ENCODE measurements at places on chromosomes 13 and 19.
A peak's percentile ranks its signal among the peaks of the same experiment; 100 is the strongest.

GRCh38 chr13:73754727-73755292 lies 379.4 kb downstream of the KLF12 start:
- DNase-seq, result no peak

- DNase-seq, result no peak
These were observed 251.1 kb downstream of the EFNB2 start for GRCh38 chr13:106284358-106284757.

GRCh38 chr19:11242864-11243797 lies 3.7 kb downstream of the ANGPTL8 start:
- peak; percentile 99 for DNase-seq

DNA sequence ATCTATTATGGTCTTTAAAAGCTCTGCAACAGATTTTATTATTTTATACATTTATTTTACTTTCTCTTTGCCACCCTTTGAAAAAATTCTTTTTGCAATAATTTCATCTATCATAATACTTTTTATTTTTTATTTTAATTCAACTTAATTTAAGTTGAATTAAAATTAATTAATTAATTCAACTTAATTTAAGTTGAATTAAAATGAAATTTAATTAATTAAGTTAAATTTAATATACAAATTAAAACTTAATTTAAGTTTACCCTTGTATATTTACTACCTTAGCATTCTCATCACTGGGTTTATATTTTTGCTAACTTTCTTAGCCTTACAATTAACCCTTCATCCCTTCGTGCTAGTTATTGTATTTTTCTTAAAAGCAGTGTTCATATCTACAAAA lies 301.4 kb downstream of the SLITRK5 start:
- DNase-seq, result no peak

- no peak for DNase-seq
These were observed 71.2 kb downstream of the ING1 start for GRCh38 chr13:110784704-110785103.
